ENCODE measurements at places on chromosomes 12 and 14.

GRCh38 chr14:49969961-49970360 lies 77.1 kb downstream of the ARF6 start:
- DNase-seq, result no peak

DNA sequence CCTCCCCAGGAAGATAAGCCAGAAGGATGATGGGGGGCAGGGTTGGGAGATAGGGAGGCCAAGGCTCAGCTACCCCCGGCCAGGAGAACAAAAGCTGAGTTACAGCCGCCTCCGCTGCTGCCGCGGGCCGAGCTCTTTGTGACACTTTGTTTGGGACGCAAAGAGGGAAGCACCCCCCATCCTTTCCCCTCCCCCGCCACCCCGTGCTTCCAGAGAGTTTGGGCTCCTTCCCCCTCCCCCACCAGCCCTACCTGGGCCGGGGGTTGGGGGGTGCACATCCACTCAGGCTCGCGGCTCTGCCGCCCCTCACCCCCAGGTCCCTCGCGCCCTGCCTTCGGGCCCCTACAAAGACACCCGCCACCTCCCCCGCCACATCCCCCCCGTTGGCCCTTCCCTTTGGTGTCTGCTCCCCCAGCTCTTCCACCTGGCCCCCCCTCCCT lies 799 bp downstream of the ZNF219 start:
- no peak for DNase-seq

GRCh38 chr14:69423279-69423678 lies 24.8 kb downstream of the SLC39A9 start:
- no peak for DNase-seq

DNA sequence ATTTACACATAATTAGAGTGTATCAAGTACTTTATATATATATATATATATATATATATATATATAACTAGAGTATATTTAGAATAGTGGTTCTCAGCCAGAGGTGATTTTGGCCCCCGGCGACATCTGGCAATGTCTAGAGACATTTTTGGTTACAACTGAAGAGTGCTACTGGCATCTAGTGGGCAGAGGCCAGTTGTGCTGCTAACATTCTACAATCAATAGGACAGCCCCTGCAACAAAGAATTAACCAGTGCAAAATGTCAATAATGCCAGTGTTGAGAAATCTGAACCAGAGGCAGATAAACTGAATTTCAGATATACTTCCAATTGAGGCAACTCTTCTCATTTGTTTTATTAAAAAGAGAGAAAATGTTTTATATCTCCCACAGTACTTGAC lies 8.9 kb downstream of the GTF2A1 start:
- DNase-seq, result no peak

- no peak for DNase-seq
Measured at GRCh38 chr12:56677680-56678079, 10.4 kb downstream of the PTGES3 start.

DNA sequence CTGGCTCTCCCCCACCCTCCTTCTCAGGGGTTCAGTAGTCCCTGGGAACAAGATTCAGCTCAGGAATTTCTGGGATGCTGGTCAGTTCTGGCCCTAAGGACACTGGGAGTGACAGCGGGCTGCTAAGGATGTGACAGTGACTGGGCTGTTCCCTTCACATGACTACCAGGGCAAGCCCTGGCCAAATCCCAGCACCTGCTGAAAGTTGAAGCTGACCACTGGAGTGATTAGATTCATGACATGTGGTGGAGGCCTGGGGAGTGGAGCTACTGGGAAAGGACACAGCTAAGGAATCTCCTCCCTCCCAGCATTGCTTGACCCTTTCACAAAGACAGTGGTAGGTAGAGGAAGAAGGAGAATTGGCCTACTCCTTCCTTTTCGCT lies 204.9 kb downstream of the DAD1 start:
- DNase-seq, result no peak

DNA sequence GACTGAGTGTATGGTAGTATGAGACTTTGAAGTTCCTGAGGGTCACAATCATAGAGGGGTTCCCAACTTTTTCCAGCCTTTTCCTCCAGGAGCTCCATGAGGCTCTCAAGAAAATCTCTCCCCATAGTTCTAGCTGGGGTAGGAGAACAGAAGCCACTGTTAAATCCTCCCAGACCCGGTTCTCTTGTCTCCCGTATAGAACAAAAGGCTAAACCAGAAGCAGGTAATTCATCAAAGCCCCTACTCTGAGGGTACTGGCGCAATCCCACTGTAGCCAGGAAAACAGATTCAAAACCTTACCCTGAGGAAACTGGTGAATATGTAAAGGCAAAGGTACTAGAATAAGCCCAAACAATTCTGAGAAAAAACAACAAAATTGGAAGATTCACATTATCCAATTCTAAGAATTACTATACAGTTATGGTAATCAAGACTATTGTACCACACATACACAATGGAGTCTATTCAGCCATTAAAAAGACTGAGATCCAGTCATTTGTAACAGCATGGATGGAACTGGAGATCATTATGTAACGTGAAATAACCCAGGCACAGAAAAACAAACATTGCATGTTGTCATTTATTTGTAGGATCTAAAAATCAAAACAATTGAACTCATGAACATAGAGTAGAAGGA lies 20.5 kb downstream of the OR8S1 start:
- DNase-seq, result no peak

DNA sequence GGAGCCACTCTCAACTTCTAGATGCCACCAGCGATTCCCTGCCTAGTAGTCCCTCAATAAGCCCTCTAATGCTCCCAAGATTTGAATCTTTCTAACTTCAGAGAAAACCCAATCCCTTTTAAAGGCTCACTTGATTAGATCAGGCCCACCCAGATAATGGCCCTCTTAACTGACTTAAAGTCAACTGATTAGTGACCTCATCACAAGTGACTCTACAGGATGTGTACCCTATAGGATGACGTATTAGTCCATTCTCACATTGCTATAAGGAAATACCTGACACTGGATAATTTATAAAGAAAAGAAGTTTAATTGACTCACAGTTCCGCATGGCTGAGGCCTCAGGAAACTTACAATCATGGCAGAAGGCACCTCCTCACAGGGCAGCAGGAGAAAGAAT lies 49.1 kb downstream of the ANKS1B start:
- no peak for DNase-seq

DNA sequence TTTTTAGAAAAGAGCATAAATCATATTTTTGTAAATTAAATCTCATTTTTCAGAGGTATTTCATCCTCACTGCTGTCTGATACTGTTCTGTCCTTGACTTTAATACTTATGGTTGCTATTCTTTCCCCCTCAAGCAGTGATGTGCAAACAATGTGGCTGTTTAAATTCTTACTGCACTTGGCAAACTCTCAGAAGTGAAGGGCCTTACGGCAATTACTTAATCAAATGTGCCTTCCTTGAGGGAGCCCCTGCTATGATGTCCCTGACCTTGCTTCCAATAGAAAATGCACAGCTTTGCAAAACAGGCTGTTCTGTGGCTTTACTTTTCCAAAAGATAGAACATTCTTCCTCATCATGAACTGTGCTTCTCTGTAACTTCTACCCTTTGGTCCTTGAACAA lies 35.2 kb downstream of the UBE3B start:
- DNase-seq, result no peak

DNA sequence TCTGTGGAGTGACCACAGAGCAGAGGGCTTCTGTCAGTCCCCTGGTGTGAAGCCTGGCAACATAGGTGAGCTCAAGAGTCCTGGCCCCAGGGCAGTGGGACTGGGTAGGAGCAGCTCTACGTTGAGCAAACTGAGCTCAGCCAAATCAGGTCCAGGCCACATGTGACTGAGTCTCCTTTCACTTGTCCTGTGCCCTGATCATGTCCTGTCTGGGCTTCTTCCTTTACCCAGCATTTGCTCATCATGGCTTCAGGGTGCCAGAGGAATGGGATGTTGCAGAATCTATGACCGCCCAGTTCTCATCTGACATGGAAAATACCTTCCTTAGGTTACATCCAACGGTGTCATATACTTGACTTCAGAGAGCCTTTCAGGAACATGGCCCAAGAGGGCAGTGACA lies 66.4 kb upstream of the GPATCH2L start:
- no peak for DNase-seq

- no peak for DNase-seq
Measured at GRCh38 chr12:95574799-95575452, 23.6 kb upstream of the USP44 start.

DNA sequence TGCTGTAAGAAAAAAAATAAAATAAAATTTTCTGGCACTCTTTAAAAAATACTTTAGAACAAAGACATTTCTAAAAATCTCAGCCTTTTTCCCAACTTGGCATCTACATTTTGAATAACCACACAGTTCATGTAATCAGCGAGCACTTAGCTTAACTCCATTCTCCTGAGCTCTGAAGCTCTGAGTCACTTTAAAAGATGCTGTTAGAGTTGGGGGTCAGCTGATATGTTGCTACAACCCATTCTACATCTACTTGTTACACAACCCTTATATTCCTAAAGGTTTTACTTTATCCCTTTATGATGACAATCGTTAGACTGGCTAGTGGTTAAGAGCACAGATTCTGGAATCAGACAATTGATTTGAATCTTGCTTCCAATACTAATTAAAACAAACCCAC lies 48.3 kb downstream of the SLC41A2 start:
- DNase-seq, result no peak

GRCh38 chr14:46490238-46490685 lies 161.3 kb downstream of the RPL10L start:
- no peak for DNase-seq

DNA sequence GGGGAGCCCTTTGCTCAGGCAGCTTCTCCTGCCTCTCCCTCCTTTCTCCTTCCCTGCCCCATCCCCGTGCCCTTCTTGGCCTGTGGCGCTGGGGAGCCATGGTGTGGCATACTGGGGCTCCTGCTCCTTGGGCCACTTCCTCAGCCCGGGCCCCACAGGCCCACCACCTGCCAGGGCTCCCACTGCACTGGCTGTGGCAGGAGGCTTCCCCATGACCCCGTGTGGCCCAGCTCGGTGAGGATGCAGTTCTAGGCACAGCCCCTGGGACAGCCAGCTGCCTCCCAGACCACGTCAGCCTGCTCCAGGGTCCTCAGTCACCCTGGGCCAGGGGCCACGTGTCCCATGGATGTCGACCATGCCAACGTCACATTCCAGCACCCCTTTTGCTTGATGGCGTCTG lies 13.0 kb upstream of the AMN start:
- DNase-seq, result no peak

DNA sequence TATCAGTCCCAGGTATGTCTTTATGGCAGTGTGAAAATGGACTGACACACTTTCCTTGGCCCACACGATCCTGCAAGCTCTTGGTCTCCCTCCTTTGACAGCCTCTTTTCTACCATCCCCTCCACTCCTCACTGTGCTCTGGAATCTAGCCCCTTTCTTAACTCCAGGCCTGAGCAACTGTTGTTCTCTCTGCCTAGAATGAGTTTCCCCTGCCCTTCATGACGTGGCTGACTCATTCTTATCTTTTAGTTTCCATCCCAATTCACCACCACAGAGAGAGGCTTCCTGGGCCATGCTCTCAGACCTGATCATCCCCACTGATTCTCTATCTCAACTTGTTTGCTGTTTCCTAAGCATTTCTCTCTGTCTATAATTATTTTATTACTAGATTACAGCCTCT lies 157.4 kb upstream of the HMGA2 start:
- no peak for DNase-seq

GRCh38 chr12:121693155-121693687 lies 19.3 kb upstream of the TMEM120B start:
- DNase-seq, result no peak

DNA sequence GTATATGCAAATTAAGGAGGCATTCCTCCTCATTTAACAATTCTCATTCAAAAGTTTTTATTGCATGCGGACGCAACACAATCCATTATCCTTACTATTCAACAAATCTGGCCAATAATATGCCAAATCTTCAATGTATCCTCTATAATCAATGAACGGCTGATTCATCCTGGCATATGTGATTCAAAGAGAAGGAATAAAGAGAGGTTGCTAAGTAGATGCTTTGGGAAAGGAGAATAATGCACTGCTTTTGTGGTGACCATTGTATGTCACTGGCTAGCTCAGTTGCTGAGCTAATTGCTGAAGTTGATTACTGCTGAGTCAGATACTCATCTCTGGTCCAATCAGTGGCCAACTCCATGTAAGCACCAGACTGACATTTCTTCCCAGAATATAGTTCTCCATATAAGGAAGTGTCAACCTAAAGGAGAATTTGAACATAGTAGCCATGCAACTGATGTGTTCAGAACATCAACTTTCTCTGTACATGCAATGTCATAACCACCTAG lies 148.0 kb downstream of the PDZRN4 start:
- DNase-seq, result no peak

GRCh38 chr12:5027046-5027821 lies 16.4 kb upstream of the KCNA5 start:
- no peak for DNase-seq

GRCh38 chr12:41681898-41682297 lies 462.8 kb downstream of the GXYLT1 start:
- no peak for DNase-seq

GRCh38 chr14:35419429-35419841 lies 14.9 kb upstream of the NFKBIA start:
- DNase-seq, result no peak

- DNase-seq, result no peak
Measured at GRCh38 chr12:95548056-95548538, 3.2 kb downstream of the USP44 start.

GRCh38 chr14:32693114-32693513 lies 245.6 kb upstream of the NPAS3 start:
- DNase-seq, result no peak

- no peak for DNase-seq
Measured at GRCh38 chr12:110421701-110422100, 18.2 kb upstream of the ANAPC7 start.

DNA sequence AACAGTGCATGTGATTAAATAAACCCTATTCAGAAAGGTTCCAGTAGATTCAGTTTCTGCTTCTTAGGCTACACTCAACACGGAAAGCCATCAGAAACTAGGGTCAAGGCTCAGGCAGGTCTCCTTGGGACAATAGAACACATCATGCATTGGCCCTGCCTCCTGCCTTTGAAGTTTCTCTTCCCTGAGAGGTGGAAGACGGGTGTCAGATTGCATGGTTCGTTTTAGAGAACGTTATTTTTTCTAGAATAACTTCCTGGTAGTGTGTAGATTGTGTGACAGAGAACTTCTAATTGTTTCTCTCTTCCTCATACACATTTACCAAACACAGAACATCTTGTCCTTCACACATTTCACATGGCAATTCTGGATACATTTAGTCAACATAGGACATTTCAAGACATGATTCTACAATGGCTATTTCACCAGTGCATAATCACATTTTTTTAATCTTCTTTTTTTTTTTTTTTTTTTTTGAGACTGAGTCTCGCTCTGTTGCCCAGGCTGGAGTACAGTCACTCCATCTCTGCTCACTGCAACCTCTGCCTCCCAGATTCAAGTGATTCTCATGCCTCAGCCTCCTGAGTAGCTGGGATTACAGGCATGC lies 106.6 kb upstream of the AMN1 start:
- no peak for DNase-seq

GRCh38 chr12:114919479-114919878 lies 235.5 kb upstream of the TBX3 start:
- DNase-seq, result no peak

- no peak for DNase-seq
Measured at GRCh38 chr12:27852742-27853141, 72.7 kb upstream of the MANSC4 start.
